ENCODE measurements at places on chromosomes 3 and 15.

GRCh38 chr15:60898896-60899295 lies 330.2 kb downstream of the RORA start:
- DNase-seq: no peak

GRCh38 chr15:69658411-69658945 lies 205.9 kb downstream of the RPLP1 start:
- DNase-seq: no peak

DNA sequence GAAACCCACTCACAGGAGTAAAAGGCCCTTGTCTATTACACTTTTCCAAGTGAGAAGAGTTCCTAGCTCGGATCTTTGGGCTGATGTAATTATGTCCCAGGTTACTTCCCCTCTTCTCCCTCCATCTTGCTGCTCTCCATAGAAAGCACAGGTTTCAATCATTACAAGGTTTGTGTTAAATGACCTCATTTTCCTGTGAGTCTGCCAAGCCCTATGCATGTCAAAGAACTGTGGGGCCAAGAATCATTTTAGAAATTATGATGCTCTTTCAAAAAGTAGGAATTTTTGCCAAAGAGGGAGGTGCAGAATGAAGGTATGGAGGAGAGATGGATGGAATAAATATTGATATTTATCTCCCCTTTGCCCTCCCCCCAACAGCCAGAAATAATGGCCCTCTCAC lies 129.3 kb upstream of the TPM1 start:
- no peak for DNase-seq

- no peak for DNase-seq
Observed at GRCh38 chr3:156417559-156418132, 137.3 kb downstream of the SSR3 start.

DNA sequence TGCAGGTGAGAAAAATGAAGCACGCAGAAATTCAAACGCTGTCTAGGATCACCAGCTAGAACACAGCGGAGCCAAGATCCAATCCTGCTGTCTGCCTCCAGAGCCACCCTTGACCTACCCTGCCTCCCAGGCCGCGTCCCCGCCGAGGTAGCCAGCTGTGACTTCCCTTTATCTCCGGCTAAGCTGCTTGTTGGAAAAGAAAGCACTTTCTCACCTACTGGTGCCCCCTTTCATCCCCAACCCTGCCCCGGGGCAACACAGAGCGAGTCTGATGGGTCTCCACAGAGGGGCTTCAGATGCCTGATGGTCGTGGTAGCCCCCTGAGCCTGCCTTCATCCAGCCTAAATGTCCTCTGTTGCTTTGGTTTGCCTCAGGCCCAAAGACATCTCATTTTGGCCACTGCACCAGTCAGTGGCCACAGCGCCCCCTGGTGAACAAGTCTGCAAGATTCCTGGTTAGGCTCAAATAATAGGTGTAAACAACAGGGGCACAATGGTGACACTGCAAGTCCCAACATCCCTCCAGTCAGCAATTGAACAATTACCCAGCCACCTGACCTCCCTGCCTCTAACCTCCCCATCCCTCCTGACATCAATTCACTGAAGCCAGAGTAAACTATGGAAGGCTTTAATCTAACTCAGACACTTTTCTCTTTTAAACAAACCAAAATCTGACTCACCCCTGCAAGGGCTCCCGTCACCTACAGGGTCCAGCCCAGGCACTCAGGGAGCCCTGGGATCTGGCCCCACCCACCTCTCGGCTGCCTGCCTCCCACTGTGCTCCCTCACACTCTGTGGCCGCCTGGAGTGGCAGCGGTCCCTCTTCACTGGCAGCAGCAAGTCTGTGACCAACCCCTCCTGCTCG lies 27.3 kb upstream of the BCL2L10 start:
- DNase-seq: peak; percentile 90

All from adipocyte (in vitro differentiated cells).